Activated T-helper 9 cell treated with anti-CD3 and anti-CD28 coated beads, Interleukin-2, amount 50 U/mL, for 16 hours (primary cell): ENCODE measurements at places on chromosomes 3 and 15.

DNA sequence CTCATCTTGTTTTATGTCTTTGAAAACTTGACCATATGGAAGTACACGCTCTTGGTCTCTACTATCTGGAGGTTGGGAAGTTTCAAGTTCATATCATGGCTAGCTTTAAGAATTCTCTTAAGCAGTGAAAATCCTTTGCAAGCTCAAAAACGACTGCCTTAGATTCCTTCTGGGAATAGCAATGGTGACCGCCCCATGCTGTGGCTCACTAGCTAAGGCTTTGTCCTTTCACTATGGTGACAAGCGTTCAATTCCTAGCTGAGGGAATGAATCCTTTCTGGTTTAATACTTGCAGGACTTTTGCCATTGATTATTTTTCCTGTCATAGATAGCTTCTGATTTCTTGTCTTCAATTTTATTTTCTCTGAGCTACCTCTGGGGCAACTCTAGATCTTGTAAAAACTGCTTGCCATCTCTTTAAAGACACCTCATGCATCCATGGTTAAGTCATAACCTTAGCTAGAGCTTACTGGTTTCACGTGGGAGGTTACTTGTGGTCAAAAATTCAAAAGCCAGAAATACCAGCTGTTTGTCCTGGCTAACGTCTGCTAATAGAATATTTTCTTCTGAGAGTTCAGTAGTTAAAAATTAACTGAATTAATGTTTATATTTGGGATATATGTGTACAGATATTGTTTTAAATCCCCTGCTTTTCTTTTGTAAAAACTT lies 673.4 kb upstream of the CBLB start:
- DNase-seq, result no peak

DNA sequence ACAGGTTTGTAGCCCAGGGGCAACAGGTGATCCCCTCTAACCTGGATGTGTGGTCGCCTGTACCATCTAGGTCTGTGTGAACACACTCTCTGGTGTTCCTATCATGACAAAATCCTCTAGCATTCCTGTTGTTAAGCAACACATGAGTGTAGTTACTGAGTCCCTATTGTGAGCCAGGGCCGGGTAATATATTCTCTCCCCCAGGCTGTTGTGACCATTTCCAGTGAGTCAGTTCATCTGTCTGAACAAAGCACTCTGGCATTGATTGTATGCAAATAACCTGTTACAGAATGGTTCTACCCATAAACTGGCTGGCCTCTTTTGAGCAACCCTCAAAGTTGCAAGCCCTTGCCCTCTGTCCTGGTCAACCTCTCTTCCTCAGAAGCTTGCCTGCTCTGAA lies 2.6 kb upstream of the FLNB start:
- DNase-seq, result no peak

GRCh38 chr3:116342499-116342898 lies 102.8 kb downstream of the LSAMP start:
- no peak for DNase-seq

DNA sequence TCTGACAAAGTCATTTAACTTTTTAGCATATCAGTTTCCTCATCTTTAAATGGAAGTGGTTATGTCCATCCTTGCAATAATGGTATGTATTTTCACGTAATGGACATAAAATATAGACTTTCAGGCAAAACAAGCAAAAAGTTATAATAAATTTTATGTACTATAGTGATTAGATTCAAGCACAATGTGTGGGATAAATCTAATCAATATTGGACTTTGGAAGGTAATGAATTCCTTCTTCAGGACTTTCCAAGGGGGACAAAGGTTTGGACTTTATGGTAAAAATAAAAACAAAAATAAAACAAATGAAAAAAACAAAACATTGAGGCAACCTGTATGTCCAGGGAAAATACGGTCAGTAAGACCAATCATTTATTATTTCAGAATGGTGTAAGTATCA lies 357.7 kb downstream of the ROBO1 start:
- no peak for DNase-seq

DNA sequence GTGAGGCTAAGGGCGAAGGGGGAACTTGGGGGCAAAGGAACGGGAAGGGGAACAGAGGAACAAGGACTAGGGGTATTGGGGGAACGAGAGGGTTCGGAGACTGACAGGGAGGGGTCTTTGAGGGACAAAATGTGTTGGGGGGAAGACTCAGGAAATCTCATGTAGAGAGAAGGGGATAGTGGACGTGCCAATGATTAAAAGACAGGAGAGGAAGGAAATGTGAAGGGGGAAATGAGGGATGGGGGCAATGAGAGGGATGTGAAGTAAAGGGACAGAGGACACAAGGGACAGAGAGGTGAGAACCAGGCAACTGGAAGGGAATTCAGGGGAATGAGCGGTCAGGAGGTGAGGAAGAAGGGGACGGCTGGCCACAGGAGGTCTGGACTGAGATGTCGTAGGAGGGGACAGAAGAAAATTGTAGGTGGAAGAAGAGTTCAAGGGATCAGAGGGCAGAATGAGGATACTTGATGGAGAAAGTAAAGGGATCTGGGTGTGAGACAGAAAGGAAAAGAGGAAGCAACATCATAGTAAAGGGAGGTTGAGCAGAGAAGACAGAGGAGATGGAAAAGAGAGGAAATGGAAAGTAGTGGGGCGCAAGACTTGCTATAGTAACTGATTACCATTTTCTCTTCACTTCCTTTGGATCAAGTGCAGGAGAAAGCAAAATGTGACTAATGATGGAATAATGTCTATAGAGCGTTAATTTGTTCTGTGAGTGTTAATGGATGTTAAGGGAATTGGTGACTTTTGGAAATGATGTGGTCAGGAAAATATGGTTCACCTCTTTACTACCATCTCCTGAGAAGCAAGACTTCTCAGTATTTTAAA lies 749 bp downstream of the RAB8B start:
- DNase-seq, result no peak

DNA sequence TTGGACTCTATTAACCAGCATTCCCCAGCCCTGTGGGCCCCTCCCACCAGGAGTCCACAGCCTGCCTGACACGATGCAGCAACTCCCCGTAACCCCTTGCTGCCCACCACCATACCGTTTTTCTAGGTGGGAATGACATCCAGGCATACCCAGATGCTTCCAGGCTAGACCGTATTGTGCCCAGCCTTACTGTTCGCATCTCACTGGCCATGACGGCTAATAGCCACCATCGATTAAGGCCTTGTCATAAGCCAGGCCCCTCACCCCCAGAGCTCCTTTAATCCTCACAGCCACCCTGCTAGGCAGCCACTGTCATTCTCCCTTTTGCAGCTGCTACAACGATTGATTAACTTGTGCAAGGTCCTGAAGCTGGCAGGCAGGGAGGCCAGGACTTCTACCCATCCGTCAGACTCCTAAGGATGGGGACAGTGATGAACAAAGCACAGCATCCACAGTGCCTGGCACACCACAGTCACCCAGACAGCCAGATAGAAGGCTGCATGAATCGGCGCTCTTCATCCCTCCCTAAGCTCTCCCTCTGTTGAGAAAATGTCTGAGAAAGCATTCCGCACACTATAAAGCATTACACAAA lies 60.0 kb upstream of the FLNB start:
- no peak for DNase-seq

GRCh38 chr15:37142371-37142770 lies 42.0 kb upstream of the MEIS2 start:
- DNase-seq, result no peak
